Gastrocnemius medialis (tissue), 4 donors: ENCODE measurements at places on chromosomes 6 and 20. TPM values are rescaled to one million over a fixed set of nuclear protein-coding genes. Genes with fewer than 3 reads are reported as not detected.

- H3K36me3 ChIP-seq: no peaks in the 10 kb centered on the region
- no peak overlapping the region for H3K27ac ChIP-seq
- peaks cover 2% of the 10 kb centered on the region for H3K27me3 ChIP-seq
- DNase-seq: peak; percentile 28
- H3K4me1 ChIP-seq: peaks cover 7% of the 10 kb centered on the region
Measured at GRCh38 chr6:7787137-7787608, 61.3 kb downstream of the BMP6 start.

DNA sequence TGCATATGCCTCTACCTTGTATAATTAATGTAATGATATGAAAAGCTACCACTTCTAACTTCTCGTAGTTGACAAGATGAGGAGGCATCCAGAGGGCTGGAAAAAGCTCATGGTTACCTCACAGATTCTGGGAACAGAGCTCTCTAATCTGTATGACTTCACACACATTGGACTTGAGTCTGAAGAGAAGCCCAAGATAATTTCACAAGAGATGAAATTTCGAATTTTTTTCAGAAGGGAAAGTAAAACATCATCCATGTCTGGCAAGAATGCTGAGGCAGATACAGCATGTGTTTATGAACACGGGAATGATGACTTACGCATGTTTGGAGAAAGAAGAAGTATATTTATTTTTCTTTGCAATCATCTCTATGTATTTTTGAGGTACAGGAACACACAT lies 141.8 kb upstream of the TENT5A start:
- H3K36me3 ChIP-seq: no peaks in the 10 kb centered on the region
- H3K27ac ChIP-seq: peak overlapping the region; percentile 23
- no peaks in the 10 kb centered on the region for H3K27me3 ChIP-seq
- no peaks in the 10 kb centered on the region for H3K4me1 ChIP-seq
- no peak for DNase-seq
- H3K4me3 ChIP-seq: no peak overlapping the region

GRCh38 chr6:162372106-162372505 lies 355.5 kb downstream of the PRKN start:
- no peaks in the 10 kb centered on the region for H3K27me3 ChIP-seq
- no peaks in the 10 kb centered on the region for H3K36me3 ChIP-seq
- H3K4me3 ChIP-seq: no peak overlapping the region
- no peaks in the 10 kb centered on the region for H3K4me1 ChIP-seq
- DNase-seq: no peak
- H3K27ac ChIP-seq: no peak overlapping the region

DNA sequence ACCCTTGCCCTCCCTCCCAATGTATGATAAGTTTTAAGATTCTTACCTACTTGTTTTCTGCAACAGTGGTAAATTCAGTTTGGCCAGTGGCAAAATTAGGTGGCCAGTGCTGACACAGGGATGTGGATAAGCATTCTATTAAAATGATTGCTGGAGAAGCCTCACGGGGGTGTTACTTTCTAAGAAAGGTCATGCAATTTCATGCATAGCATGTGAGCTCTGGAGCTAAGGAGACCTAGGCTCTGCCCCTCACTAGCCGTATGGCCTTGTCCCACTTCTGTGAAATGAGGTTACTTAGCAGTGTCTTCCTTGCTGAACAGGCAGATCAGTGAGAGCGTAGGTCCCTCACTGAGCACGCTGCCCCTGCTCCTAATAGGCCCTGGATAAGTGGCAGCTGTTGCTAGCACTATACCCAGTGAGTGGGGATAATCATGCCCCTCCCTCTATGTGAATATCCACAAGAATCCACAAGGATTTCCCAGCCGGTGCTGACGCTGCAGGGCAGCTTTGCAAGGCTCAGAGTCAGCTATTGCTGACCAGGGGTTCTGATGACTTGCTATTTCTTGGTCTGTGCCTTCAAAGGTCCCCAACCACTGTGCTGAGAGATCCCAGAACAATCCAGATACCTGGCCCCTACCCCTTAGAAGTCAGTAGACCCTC lies 86.5 kb upstream of the MRPS10 start:
- DNase-seq: no peak
- no peaks in the 10 kb centered on the region for H3K36me3 ChIP-seq
- no peaks in the 10 kb centered on the region for H3K27me3 ChIP-seq

DNA sequence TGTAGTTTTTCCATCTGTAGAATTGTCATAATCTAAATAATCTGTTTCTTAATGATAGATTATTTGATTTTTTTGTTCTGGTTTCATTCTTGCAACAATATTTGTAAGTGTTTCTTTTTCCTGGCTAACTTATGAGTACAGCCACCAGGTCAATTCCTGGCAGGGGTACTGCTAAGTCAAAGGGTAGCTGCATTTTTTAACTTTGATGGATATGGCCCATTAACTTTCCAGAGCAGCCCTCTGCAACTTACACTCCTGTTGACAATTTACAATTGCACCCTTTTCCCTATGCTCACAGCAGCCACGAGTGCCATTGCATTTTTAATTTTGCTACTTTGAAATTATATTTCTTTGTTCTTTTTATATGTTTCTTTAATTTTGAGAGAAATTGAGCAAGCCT lies 209.3 kb upstream of the CST7 start:
- H3K4me1 ChIP-seq: no peaks in the 10 kb centered on the region
- no peaks in the 10 kb centered on the region for H3K36me3 ChIP-seq
- DNase-seq: no peak

- peaks cover 10% of the 10 kb centered on the region for H3K4me1 ChIP-seq
- DNase-seq: no peak
- H3K27ac ChIP-seq: no peak overlapping the region
- H3K36me3 ChIP-seq: peaks cover 7% of the 10 kb centered on the region
- no peaks in the 10 kb centered on the region for H3K27me3 ChIP-seq
- H3K4me3 ChIP-seq: no peak overlapping the region
Measured at GRCh38 chr6:106637051-106637716, 7.8 kb downstream of the QRSL1 start.

DNA sequence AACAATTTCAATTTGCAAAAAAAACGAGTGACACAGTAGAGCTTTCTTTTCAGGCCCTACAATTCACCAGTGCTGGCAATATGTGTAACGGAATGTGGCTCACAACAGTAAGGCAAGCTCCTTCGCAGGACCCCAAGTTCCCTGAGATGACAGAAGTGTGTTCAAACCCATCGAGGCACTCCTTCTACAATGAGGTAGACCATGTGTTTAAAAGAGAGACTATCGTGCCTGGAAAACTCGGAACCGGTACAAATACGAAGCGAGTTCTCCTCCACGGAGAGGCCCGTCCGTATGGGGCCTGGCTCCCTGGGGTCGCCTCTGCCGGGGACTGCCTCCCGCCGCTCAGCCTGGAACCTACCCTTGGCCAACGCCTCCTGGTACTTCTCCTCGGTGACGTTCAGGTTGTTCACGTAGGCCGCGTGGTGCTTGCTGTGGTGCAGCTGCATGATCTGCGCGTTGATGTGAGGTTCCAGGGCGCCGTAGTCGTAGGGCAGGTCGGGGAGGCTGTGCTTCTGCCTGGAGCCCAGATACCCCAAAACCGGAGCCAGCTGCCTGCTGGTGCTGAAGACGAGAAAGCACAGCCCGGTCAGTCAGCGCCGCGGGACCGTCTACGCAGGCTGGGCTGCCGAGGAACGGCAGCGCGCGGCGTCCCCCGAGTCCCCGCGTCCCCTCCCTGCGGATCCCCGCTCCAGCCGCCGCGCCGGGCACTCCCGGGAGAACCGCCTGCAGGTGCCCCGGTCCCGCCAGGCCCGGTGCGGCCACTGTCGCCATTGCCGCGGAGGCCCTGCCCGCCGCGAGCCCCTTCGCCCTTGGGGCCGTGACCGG lies 526 bp downstream of the SOD2 start:
- H3K27me3 ChIP-seq: no peaks in the 10 kb centered on the region
- peak overlapping the region; percentile 89 for H3K4me3 ChIP-seq
- no peak for DNase-seq
- H3K36me3 ChIP-seq: peaks cover 2% of the 10 kb centered on the region
- peak overlapping the region; percentile 98 for H3K27ac ChIP-seq

MTG2 gene
- 21.0 TPM for total RNA-seq

TFAP2A gene
- not detected for total RNA-seq

ID4 gene
- 2.0 TPM for total RNA-seq
